Liver (tissue), 10 donors: ENCODE measurements at places on chromosomes 6 and 20. TPM values are rescaled to one million over a fixed set of nuclear protein-coding genes. Genes with fewer than 3 reads are reported as not detected.
A peak's percentile ranks its signal among the peaks of the same experiment; 100 is the strongest.

Gene NNAT
- not detected for total RNA-seq

Gene COL12A1
- total RNA-seq: 2.1 TPM

Gene SLC26A8
- 0.33 TPM for total RNA-seq

Gene UCKL1
- total RNA-seq: 20.4 TPM

DNA sequence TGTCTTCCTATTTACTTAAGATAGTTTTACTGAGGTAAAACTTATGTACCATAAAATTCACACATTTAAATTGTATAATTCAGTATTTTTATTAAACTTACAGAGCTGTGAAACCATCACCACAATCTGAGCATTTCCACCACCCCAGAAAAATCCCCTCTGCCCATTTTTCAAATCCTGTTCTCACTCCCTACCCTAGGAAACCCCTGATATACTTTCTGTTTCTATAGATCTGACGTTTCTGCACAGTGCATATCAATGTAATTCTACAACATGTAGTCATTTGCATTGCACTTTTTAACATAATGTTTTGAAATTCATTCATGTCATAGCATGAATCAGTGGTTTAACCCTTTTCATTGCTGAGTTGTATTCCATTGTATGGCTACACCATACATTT, 96.7 kb upstream of the OPRM1 start:
- no peaks in the 10 kb centered on the region for H3K36me3 ChIP-seq
- DNase-seq: no peak
- H3K27ac ChIP-seq: no peak overlapping the region
- H3K27me3 ChIP-seq: no peaks in the 10 kb centered on the region
- H3K4me3 ChIP-seq: no peak overlapping the region
- no peaks in the 10 kb centered on the region for H3K4me1 ChIP-seq

- DNase-seq: no peak
- H3K27me3 ChIP-seq: no peaks in the 10 kb centered on the region
- H3K4me3 ChIP-seq: no peak overlapping the region
- H3K27ac ChIP-seq: no peak overlapping the region
- H3K36me3 ChIP-seq: no peaks in the 10 kb centered on the region
- no peaks in the 10 kb centered on the region for H3K4me1 ChIP-seq
Measured at GRCh38 chr6:21804941-21805610, 211.5 kb downstream of the SOX4 start.

- no peaks in the 10 kb centered on the region for H3K27me3 ChIP-seq
- no peak overlapping the region for H3K27ac ChIP-seq
- H3K4me3 ChIP-seq: no peak overlapping the region
- no peaks in the 10 kb centered on the region for H3K36me3 ChIP-seq
- peaks cover 4% of the 10 kb centered on the region for H3K4me1 ChIP-seq
- no peak for DNase-seq
Measured at GRCh38 chr6:34195726-34196115, 41.0 kb upstream of the HMGA1 start.

- H3K27me3 ChIP-seq: peaks cover 5% of the 10 kb centered on the region
- DNase-seq: no peak
- no peak overlapping the region for H3K4me3 ChIP-seq
- H3K27ac ChIP-seq: no peak overlapping the region
Measured at GRCh38 chr6:46486181-46486580, 5.1 kb downstream of the RCAN2 start.

DNA sequence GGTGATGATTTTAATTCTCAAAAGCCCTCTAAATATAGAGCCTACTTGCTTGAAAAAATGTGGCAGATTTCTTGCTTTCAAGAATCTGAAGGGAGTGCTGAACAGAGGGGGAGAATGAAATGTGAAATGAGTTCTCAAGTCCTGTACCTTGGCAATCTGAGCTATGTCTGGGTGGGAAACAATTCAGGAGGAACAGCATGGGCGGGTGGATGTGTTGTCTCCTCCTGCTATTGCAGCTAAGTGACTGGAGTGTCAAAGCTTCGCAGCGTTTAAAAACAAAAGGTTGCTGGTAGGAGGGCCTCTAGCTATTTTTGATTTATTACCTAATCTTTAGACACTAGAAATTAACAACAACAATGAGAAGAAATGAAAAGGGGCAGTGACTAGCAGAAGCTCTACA, 102.5 kb upstream of the ARG1 start:
- no peak for DNase-seq
- no peak overlapping the region for H3K27ac ChIP-seq
- no peaks in the 10 kb centered on the region for H3K27me3 ChIP-seq
- no peaks in the 10 kb centered on the region for H3K4me1 ChIP-seq
- no peak overlapping the region for H3K4me3 ChIP-seq
- H3K36me3 ChIP-seq: no peaks in the 10 kb centered on the region

DNA sequence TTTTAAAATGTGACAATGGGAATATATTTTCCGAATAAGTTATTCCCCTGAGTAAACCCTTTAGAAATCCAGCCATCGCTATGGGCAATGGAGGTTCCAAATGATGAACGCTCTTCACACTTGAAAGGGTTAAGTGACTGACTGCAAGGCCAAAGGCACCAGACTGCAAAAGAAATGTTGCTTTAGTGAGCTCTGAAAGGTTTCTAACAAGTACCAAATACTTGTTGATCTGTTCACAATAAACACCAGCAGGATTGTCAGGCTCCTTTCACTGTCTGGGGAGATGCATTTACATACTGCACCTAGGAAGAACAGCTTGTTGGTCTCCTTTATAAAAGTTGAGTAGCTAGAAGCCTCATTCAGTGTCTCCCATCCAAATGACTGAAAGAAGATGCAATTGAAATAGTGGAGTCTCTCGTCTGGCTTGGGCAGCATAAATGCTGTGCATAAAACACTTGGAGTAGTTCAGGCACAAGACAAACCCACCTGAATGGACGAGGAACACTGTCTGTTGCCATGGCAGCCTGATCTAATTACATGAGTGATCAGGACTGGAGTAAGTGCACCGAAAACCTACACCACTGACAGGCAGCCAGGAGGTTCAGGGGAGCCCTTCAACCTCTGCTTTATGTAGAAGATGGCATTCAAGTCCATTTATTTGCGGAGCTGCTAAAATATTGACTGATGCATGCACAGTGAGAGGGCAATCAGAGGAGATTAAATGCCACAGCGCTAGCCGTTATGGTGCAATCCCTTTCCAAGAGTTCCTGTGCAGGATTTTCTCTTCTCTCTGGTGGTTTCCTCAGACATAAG, 2.9 kb downstream of the ATXN1 start:
- H3K4me1 ChIP-seq: peaks cover 14% of the 10 kb centered on the region
- no peaks in the 10 kb centered on the region for H3K36me3 ChIP-seq
- peak overlapping the region; percentile 91 for H3K27ac ChIP-seq

- no peak overlapping the region for H3K27ac ChIP-seq
- no peaks in the 10 kb centered on the region for H3K36me3 ChIP-seq
- no peak for DNase-seq
- peaks cover 5% of the 10 kb centered on the region for H3K4me1 ChIP-seq
- H3K4me3 ChIP-seq: no peak overlapping the region
Measured at GRCh38 chr6:80472271-80472670, 365.8 kb downstream of the BCKDHB start.
